ENCODE measurements at places on chromosomes 1 and 21.
A peak's percentile ranks its signal among the peaks of the same experiment; 100 is the strongest.

DNA sequence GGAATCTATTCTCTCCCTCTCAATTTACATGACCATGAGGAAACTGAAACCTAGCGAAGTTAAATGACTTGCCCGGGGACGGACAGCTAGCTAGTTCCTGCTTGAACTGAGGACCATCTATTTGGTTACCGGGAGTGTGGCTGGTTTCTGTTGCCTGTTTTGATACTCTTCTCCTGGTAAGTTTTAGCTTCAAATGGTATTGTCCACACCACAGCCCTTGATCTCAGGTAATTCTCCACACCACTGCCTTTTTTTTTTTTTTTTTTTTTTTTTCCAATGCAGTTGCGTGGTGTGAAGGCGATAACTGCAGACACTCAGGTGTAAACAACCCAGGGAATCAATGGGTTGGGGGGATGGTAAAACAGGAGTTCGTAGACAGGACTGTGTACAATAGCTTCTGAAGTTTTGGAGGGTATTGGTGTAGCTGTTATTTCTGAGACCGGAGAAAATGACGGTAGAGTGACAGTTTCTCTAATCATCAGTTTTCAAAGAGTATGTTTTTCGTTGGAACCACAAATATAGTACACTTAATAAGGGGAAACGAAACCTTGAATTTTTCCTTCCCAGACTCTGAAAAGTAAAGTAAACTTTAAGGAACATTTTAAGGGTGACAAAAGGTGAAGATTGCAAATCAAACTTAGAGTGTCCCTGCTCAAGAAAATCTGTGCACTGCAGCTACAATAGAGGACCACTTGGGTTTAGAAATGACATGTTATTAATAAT, 125.3 kb upstream of the CACYBP start:
- DNase-seq: no peak

DNA sequence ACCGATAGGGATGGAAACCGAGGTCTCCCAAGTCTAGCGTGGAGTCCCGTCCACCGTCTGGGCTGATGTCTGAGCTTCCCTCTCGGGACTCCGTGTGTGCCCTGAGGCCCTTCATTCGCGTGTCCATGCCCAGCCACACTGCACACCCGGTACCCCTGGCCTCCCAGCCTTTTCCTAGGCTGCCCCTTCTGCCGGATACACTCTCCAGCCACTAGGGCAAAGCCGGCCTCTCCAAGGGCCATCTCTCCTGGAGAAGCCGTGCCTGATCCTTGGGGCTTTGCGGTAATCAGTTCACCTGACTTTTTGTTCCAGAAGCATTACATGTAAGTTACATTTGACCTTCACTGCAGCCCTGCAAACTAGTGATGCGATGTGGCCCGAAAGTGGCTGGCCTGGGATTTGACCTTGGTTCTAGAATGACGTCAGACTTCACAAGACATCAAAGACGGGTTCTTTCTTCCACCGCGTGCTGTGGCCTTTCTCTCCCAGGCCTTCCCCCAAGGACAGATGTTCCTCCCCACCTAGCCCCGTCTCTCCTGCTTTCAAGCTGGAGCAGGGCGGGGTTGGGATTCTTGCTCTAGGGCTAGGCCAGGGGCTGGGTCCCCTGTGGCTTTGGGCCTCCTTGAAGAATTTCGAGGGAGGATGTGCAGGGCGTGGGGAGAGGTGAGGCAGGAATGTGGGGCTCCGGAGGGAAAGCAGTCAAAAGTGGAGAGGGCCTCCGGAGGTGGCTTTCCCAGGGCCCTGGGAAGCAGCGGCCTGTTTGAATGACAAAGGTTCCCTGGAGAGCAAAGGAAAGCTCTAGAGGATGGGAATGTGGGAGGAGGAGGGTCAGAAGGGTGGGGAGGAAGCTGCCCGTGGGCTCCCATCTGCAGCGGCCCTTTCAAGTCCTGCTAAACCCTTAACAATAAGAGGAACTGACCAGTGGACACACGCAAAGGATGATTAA, 49.7 kb upstream of the SLC2A1 start:
- DNase-seq: no peak

- DNase-seq: no peak
Measured at GRCh38 chr1:116806245-116806644, 52.0 kb downstream of the CD2 start.

GRCh38 chr1:74818661-74819456, 85.9 kb downstream of the TYW3 start:
- no peak for DNase-seq

GRCh38 chr1:38512789-38513188, 346.8 kb downstream of the RRAGC start:
- DNase-seq: peak; percentile 4

DNA sequence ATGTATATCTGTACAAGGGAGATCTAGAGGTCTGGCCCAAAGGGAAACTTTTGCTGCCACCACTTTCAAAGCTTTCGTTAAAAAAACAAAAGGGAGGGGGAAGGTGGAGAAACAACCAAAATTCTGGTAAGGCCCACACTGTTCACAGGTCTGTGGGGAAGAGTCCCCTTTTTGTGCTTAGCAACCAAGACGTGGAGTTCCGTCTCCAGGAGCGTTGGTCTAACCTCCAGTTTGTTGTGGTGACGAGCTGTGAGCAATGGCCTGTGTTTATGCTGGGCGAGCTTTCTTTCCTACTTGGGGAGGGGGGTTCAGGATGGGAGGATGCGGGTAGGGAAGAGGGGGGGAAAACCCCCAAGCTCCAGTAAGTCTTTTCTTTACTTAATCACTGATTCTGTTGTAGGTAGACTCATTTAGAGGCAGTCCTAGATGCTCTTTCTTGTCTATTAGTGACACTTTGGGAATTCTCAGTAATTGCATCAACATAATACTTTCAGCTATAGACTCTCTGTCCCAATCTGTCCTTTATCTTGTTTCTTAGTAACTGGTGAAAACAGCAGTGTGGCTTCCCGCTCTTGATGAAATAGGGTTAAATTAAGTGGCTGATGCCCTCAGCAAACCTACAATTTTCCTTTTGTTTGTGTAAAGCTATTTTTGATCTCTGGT, 1.5 kb downstream of the HIPK1 start:
- DNase-seq: peak; percentile 67

- peak; percentile 89 for DNase-seq
Measured at GRCh38 chr1:168488138-168488537, 55.7 kb downstream of the XCL2 start.

GRCh38 chr21:30233228-30234020, 17.5 kb upstream of the CLDN8 start:
- no peak for DNase-seq

DNA sequence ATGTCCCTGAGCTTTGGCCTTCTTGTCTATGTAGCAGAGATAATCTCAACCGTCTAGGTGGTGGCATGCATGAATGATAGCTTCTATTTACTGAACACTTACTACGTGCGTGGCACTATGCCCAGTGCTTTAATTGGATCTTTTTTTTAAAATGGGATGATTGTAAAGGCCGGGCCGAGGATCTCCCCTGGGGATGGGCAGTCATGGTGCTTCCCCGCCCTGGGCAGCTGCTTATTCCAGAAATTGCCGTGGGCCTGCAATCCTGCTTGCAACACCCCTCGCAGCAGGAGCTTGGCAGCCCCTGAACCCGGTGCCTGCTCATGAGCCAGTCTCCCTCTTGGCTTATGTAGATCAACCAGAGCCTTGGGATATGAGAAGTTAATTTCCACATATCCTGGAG, 360.7 kb downstream of the CAMTA1 start:
- no peak for DNase-seq

DNA sequence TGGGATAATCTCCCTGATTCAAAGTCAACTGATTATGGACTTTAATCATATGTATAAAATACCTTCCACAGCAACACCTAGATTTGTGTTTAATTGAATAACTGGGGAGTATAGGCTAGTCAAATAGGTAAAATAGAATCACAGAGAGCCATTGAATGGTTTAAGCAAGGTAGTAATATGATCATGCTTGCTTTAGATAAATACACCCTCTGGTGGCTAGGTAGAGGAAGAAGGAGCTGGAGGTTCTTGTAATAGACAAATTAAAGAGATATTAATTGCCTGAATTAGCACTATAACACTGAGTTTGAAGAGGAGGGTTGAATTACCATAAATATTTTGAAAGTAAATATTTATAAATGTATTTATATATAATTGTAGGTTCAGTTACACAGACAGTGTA, 40.3 kb downstream of the DIRAS3 start:
- peak; percentile 17 for DNase-seq

- DNase-seq: no peak
Measured at GRCh38 chr1:218517459-218517858, 172.3 kb downstream of the TGFB2 start.

DNA sequence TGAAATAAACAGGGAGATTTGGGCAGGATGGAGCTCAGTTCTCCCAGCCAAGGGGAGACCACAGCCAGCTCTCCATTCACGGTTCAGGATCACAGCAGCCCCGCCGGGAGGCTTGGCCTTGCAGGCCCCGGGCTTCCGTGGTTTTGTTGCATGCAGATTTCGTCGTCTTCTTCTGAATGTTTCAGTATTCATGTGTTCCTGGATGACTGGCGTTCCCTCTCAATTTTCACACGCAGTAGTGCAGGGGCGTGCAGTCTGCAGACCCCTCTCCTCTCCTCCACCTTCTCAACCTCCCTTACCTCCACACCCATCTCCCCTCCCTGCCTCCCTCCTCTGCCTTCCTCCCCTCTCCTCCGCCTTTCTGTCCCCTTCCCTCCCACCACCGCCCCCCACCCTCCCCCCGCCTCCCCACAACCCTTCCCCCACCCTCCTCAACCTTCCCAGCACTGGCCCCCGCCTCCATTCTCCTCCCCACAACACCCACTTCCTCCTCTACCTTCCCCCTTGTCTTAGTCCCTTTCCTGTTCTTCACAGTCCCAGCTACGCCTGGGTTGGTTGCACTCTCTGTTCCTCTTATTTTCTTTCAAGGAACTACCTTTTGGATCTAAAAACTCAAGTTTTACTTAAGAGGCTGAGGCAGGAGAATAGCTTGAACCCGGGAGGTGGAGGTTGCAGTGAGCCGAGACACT, 8.4 kb upstream of the SLC19A1 start:
- no peak for DNase-seq

GRCh38 chr1:53769780-53770179, 30.8 kb upstream of the GLIS1 start:
- DNase-seq: no peak

GRCh38 chr1:54570161-54570560, 22.1 kb downstream of the ACOT11 start:
- no peak for DNase-seq

DNA sequence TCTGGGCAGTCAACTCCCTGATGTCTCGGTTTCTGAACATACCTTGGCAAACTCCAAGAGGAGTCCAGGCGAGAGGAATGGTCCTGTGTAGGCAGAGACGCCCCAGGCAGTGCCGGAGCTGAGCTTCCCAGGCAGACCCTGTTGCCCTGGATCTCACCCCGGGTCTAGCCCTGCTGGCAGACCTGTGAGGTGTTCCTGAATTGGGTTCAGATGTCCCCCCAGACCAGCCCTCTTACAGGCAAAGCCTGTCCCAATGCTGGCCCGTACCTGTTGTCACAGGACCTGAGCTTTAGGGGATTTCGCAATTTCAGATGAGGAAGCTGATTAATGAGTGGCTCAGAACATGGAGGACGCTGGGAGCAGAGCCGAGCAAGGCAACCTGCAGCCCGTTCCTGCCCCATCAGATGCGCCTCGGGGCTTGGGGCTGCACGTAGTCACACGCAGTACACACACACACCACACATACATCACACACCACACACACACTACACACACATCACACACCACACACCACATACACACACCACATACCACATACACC, 38.5 kb upstream of the PDE9A start:
- DNase-seq: peak; percentile 88

GRCh38 chr1:156048663-156049258, 4.8 kb downstream of the UBQLN4 start:
- DNase-seq: no peak

- DNase-seq: no peak
Measured at GRCh38 chr21:33080776-33081175, 10.8 kb downstream of the OLIG1 start.

DNA sequence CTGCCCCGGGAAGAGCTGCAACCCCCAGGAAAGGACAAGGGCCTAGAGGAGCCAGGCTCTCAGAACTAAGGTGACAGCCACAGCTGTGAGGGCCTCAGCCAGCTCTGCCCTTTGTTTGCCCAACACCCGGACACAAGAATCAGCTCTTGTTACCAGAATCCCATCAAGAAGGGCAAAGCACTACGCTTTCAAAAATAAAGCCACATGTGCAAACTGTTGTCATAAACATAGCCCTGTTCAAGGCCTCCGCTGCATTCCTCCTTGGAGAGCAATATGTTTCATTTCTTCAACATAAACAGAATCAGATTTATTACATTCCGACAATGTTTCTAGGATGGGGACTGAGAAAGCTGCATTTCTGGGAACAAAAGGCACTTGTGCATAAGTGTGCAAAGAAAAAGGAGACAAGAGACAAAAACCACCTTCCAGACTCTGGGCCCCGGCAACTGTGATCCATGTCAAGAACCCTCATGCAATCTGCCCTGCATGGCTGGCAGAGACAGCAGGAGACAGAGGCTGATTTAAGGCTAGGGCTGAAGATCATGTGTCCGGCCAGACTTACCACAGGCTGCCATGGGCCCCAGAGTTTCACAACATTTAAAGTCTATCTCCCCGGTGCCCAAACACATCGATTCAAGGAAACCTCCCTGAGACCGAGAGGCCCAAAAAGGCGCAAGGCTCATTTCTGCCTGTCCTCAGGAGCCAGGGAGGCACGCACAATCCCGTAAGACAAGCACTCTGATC, 71.0 kb downstream of the SSBP3 start:
- no peak for DNase-seq

DNA sequence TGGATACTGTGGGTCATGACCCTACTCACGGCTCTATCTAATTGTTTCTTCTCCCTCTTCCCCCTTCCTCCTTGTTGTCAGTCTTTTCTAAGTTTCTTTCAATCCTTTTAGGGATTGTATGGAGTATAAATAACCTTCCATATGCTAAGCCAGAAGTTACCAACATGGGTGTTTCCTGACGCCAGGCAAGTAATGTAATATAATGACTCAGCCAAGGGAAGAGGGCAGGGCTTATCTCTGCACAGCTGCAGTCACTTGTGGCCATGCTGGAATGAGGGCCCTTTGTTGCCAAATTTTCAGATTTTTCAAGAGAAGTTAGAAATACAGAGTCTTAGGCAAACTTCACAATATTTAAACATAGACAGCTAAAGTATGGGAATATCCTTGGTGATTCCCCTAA, 194.6 kb downstream of the ST6GALNAC3 start:
- DNase-seq: no peak

GRCh38 chr1:64679177-64679576, 65.7 kb upstream of the RAVER2 start:
- DNase-seq: no peak

GRCh38 chr1:233897325-233898162, 6.9 kb upstream of the SLC35F3 start:
- no peak for DNase-seq

DNA sequence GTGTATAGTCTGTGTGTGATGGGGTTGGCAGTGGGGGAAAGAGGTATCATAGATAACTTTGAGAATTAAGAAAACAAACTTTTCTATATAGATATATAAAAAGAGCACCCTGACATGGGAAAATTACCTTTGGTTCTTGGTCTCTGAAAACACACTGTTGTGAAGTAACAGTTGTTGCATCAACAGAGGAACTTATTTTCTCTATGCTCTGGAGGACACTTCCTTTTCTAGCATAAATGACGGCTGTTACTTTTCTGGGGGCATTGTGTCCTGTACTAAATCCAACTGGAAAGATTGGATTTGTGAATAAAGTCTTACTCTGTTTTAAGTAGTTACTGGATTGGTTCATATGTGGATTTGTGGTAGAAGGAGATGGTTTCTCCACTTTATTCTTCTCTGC, 12.6 kb downstream of the LRIF1 start:
- DNase-seq: no peak

- peak; percentile 92 for DNase-seq
Measured at GRCh38 chr1:243596431-243597062, 253.5 kb downstream of the AKT3 start.

Measured in mammary epithelial cell (primary cell).